Fibroblast of skin of left biceps (primary cell): ENCODE measurements at places on chromosomes 6 and 20.

DNA sequence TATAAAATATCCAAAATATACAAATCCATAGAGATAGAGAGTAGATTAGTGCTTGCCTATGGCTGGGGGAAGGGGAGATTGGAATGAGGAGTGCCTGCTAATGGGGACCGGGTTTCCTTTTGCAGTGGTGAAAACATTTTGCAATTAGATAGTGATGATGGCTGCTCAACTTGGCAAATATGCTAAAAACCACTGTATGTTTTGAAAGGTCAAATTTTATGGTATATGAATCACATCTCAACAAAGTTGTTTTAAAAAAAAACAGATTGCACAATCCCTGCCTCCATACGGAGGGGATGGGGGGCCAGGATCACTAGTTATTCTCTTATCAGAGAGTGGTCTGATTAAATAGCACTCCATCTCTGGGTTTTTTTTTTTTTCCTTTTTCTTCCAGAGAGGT lies 76.9 kb upstream of the RIPOR2 start:
- DNase-seq: peak; percentile 87

DNA sequence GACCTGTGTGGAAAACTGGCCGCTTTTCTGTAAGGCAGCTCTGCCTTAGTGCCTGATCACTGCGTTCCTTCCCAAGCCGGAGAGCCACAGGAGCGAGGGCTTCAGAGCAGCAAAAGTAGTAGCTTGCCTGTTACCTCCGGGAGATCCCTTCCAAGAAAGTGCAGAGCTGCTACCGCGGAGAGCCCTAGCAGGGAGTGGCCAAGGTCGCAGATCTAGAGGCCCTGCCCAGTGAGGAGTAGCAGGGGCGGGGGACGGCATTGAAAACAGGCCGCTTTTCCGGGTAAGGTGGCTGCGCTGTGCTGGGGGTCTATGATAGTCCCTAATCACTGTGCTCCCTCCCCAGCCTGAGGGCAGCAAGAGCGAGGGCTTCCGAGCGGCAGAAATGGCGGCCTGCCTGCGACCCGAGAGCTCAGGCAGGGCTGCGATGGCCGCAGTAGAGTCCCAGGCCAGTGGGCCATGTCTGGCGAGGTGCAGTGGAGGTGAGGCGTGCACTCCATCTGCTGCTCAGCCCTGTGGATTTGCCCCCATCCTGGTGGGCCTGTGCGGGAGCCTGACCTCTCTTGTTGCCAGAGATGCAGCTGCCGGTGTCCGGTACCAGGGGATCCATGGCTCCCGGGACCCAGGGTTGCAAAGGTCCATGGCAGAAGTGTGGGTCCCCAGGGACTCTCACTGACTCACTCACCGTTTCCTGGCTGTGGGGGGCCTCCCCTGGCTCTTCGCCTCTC lies 67.3 kb downstream of the KLHL32 start:
- no peak for DNase-seq

DNA sequence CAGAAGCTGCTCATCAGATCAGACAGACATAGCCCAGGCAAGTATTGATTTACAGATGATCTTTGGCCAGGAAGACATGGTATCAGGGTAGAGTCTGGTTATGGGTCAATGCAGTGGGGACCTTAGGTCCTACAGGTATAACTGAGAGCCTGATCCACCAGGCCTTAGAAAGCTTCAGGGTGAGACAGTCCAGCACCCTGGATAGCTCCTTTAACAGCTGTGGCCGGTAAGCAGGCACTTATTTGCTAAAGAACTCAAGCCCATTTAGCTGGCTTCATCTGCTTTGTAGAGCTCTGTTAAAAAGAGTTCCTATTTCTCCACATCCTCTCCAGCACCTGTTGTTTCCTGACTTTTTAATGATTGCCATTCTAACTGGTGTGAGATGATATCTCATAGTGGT lies 39.6 kb downstream of the ESR1 start:
- DNase-seq: no peak

- DNase-seq: no peak
Measured at GRCh38 chr6:41937472-41937860, 4.1 kb downstream of the CCND3 start.

- peak; percentile 51 for DNase-seq
Measured at GRCh38 chr20:6704132-6704861, 63.2 kb upstream of the BMP2 start.

GRCh38 chr6:85065831-85066230 lies 301.4 kb upstream of the TBX18 start:
- no peak for DNase-seq

GRCh38 chr6:138957903-138958302 lies 30.1 kb downstream of the REPS1 start:
- DNase-seq: no peak

DNA sequence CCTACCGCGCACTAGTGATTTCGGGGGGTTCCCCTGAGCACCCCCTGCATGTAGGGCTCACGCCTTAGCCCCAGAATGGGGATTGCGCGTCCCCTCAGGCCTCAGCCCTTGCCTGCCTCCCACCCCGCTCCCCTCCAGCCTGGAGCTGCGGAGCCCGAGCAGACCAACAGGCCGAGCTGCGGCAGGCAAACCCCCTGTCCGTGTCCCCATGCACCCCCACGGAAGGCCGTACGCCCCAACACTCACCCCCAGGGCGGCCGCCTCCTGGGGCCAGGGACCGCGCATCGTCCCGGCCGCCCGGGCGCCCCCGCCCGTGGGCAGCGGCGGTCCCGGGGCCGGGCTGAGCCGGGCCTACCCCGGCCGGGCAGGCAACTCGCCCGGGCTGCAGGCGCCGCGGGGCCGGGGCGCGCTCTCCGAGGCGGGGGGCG lies 1.2 kb upstream of the KCNB1 start:
- no peak for DNase-seq

- DNase-seq: no peak
Measured at GRCh38 chr20:36040571-36040970, 72.2 kb downstream of the CNBD2 start.

- no peak for DNase-seq
Measured at GRCh38 chr20:48828734-48829460, 1.1 kb upstream of the PREX1 start.

DNA sequence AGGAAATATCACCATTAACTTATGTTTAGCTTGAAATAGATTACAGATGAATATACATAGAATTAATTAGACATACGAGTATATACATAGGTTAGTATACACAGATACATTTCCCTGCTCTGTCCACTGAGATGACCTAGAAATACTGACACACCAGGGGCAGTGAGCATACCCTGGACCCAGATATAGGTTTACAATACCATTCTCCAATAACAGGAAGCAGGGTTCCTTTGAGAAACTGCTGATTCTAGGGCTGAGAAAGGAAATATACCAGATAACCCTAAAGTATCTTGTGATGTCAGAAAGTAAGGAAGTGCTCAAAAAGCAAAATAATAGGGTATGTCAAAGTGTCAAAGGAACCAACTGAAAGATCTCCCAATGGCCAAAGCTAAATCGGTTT lies 322.5 kb downstream of the HAO1 start:
- DNase-seq: no peak

DNA sequence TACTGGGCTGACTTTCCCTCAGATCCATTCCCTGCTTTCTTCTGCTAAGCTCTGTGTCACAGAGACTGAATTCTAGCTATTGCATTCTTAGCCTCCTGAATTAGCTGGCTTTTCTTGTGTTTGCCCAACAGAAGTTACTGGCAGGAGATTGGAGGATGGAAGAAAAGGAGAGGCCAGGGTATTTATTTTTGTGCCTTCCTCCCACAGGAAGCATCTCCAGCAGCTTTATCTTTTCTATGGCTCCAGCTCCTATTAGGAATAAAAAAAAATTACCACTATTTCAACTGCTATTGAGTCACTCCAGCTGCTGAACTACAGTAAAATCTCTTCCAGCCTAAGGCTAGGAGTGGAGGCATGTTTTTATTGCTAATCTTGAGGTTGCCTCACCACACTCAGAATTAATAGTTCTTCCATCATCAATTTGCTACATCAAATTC lies 492.4 kb downstream of the RFPL4B start:
- DNase-seq: peak; percentile 35

DNA sequence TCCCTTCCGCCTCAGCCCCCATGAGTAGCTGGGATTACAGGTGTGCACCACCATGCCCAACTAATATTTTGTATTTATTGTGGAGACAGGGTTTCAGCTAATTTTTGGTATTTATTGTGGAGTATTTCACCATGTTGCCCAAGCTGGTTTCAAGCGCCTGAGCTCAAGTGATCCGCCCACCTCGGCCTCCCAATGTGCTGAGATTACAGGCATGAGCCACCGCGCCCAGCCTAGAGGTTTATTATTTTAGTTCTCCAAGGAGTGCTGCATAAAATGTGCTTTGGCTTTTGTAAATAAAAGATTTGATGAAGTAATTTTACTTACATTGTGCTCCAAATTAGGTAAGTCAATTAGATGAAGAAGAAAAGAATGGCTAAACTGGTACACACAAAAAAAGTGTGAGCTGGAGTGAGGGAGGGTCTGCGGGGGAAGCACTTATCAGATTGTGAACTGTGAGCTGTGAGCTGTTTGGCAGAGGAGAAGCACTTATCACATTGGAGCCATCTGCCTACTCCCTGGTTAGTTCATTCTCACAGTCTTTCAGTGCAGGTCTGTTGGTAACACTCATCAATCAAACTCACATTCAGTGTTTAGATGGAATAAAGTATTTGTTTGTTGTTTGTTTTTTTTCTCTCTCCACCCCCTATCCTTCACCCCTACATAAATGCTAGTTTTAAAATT lies 398.0 kb downstream of the EPHA7 start:
- DNase-seq: no peak

- no peak for DNase-seq
Measured at GRCh38 chr6:85669735-85670194, 27.1 kb upstream of the SYNCRIP start.

- no peak for DNase-seq
Measured at GRCh38 chr6:26156850-26157250, 69.6 kb downstream of the HFE start.

GRCh38 chr6:144606083-144606482 lies 320.9 kb downstream of the UTRN start:
- DNase-seq: no peak

GRCh38 chr20:53677447-53678314 lies 84.0 kb upstream of the ZNF217 start:
- DNase-seq: no peak

DNA sequence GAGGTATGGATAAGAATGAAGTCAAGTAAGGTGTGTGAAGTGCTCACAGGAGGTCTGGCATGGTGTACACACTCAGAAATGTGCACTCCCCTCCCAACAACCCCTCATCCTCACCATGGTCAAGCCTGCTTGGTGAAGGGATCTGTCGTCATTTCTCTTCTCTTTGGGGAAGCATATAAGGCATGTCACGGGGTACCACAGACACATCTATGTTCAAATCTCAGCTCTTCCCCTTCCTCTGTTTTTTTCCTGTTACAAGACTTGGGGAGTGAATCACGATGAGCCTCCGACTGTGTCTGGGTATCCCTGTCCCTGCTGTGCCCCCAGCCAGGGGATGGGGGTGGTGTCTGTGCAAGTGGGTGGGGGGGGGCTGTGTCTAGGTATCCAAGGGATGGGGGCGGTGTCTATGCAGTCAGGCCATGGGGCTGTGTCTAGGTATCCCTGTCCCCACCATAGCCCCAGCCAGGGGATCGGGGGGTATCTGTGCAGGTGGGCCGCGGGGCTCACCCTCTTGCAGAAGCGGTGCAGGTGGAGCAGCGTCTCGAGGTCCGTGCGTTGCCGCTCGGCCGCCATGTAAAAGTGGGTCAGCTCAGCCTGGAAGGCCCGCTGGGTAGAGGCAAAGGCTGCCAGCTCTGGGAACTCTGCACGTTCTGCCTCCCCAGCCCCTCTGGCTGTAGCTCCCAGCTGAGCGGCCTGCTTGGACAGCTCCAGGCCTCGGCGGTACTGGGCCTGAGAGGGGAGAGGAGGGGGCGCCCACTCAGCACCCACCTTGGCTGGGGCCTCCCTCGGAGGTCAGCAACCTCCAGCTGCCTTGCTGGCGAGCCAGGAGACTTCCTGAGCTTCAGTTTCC lies 43.6 kb downstream of the KIAA1755 start:
- no peak for DNase-seq

- DNase-seq: no peak
Measured at GRCh38 chr6:28982476-28983266, 22.4 kb downstream of the ZNF311 start.

DNA sequence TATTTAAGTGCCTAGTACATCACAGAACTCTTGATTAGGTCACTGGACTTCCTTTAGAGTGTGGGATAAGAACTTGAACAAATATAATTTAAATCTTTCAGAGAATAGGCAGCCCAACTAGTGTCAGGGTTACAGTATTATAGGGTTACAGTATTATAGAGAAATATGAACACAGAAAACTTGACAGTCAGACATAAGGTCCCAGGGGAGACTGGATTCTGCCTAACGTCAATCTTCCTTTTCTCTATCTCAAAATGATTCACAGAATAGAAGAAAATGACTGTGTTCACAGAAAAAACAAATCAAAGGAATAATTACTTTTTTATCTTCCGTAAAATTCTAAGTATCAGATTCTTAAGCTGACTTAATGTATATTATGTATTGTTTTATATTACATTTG lies 623.8 kb downstream of the HTR1B start:
- DNase-seq: no peak

GRCh38 chr6:170135461-170135820 lies 155.4 kb downstream of the DLL1 start:
- DNase-seq: no peak

DNA sequence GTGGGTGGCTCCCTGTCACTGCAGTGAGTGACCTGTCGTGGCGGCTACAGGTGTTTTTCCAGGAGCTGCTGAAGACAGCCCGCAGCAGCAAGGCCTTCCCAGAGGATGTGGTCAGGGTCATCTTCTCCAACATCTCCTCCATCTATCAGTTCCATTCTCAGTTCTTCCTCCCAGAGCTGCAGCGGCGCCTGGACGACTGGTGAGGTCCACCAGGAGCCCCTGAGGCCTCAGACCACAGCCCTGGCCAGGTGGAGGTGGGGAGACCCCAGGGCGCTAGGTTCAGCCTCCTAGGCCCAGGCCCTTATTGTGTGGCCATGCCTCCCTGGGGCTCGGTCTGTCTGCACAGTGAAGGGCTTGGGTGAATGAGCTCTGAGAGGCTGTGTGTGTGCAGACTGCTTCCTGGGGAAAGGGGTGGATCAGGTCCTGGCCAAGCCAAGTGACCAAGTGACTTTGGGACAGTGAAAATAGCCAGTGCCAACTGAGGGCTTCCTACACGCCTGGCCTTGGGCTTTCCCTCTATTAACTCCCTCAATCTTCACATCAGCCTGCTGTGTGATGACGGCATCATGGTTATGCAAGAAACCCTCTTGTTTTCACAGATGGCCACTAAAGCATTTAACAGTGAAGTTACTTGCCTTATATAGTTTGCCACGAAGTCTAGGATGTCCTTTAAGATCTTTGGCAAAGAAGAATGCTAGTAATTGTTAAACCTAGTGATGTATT lies 6.4 kb downstream of the FGD2 start:
- DNase-seq: peak; percentile 31

- no peak for DNase-seq
Measured at GRCh38 chr6:132236744-132237143, 164.5 kb downstream of the MOXD1 start.
